ENCODE measurements at places on chromosomes 16 and 17.

GRCh38 chr17:28946239-28946638, 5.1 kb downstream of the PHF12 start:
- DNase-seq, result no peak

DNA sequence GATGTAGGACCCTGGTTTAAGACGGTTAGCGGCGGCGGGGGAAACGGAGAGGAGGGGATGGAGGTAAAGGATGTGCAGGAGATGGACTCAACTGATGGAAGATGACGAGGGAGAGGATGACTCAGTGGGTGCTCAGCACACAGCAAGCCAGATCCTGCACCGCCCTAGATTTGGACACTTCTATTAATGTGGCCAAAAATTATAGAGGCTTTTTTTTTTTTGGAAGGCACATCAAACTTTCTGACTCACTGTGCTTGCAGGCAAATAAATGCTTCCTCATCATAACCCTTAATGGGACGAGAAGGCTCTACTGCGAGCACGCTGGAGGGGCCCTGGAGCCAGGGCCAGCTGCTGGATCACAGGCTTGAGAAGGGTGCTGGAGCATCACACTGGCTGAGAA, 36.0 kb downstream of the RTN4RL1 start:
- no peak for DNase-seq

GRCh38 chr16:68429076-68429854, 19.0 kb downstream of the SMPD3 start:
- no peak for DNase-seq

GRCh38 chr17:70370816-70371215, 201.5 kb downstream of the KCNJ2 start:
- no peak for DNase-seq

DNA sequence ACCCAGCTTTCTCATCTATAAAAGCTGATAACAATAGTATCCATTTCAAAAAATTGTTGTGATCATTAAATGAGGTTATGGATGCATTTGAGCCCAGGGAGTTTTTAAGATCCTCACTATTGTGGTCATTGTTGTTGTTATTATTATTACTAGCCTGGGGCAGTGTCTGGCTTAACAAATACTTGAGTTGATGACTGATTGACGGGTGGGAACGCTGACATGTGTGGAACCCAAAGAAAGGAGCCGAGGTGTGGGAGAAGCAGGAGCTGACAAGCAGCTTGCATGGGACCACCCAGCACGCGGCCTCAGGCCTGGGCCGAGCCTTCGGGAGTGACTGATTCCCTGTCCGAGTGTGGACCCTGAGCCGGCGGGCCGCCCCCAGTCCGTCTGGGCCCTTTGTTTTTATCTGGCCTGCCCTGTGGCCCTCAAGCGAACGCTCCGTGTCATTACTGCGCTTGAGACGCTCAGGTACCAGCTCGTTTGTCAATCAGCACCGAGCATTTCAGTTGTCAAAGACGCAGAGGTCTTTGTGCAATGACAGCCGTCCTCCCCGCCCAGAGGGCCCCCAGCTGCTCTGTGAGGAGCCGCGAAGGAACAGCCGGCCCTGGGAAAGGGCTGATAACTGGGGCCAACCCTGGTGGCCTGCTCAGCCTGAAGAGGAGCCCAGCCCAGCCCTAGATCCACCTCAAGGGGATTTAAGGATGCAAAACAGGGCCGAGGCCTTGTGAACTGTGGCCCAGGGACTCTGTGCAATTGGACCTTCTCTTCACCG, 132.9 kb upstream of the FOXF1 start:
- no peak for DNase-seq

- no peak for DNase-seq
Observed at GRCh38 chr16:728131-728889, 1.4 kb downstream of the HAGHL start.

Measured in iPS DF 6.9 (cell line).